ENCODE measurements at places on chromosomes 16 and 17.

DNA sequence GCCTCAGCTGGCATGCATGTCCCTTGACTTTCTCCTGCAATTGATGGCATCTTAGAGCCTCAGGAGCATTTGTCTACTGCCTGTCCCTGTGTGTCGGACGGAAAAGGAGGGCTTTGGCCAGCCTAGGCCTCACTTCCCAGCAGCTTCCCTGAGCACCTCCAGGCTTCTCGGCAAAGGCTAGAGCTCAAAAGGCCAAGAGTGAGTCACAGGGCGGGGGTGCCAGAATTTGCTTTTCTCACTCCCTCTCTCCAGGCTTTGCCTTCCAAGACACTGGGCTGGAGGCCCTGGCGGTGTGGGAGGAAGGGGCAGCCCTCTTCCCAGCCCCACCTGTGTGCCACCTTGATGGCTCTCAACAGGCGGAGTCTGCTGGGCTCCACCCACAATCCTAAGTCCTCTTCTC is 107.3 kb upstream of the MAF start:
- DNase-seq: peak; percentile 4

DNA sequence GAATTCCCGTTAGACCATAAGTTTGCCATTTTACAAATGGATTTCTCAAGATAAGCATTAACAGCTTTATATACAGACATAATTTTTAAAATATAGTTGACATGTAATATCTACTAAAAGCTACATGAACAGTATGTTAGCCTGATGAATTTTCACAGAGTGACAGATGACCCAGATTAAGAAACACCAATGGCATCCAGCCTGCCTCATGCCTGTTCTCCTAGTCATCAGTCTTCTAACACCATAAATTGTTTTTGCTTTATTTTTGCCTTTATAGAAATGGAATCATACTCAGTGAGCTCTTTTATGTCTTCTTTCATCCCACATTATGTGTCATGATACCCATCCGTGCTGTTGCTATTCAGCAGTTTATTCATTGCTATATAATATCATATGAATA is 80.0 kb downstream of the ATF7IP2 start:
- DNase-seq: no peak

- no peak for DNase-seq
Observed at GRCh38 chr16:84893849-84894599, 74.2 kb downstream of the CRISPLD2 start.

GRCh38 chr16:67190041-67190440 is at the start of gene EXOC3L1:
TSS of gene EXOC3L1 (minus strand) at chr16:67190136. CDS start at chr16:67189676, 460 bp downstream.
- no peak for DNase-seq

DNA sequence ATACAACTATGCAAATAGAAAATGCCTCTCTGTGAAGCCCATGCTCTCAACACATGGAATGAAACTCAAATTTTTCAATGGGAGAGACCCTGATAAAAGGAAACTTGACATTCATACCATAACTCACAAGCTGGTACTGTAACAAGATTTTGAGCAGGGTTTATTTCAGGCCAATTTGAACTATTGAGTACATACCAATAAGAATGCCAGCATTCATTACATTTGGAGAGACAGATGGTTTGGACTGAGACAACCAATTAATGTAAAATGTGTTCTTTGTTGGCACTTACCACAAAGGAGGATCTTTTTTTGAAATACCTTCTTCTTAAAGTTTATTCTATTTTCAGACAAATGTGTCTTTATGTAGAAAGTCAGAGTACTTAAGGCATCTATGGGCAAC is 1357.0 kb upstream of the GOT2 start:
- no peak for DNase-seq

DNA sequence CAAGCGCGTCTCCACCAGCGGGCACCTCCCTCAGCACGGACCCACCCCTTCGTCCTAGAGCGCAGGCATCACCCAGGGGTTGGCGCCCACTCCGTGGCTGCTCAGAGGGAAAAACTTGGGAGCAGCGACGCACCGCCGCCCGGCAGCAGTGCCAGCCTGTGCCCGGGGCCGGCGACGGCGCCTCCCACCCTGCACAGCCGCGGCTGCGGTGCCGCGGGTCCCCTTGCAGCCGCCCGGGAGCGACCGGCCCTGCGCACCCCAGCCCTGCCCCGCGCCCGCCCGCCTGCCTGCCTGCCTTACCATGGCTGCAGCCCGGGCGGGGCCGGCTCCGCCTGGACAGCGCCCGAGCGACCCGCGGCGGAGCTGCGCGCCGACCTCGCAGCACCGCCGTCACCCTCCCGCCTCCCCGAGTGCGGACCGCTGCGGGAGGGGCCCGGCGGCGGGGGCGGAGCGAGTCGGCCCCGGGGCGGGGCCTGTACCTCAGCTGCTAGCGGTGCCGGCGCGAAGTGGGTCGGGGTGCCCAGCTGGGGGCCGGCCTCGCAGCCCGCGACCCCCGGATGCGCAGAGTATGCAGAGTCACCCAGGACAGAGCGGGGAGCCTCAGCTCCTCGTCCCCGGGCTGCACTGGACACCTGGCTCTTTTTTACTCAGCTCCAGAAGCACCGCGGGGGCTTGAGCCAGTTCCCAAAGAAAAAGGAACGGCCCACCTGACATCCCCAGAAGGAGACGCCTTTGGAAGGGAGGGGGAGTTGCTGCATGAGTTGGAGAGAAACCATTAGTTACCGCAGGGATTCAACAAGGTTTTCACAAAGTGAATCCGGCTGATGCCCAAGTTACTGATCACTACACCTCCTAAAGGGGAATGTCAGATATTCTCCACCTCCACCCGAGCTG is 17.5 kb upstream of the MTMR4 start:
- DNase-seq: peak; percentile 54

DNA sequence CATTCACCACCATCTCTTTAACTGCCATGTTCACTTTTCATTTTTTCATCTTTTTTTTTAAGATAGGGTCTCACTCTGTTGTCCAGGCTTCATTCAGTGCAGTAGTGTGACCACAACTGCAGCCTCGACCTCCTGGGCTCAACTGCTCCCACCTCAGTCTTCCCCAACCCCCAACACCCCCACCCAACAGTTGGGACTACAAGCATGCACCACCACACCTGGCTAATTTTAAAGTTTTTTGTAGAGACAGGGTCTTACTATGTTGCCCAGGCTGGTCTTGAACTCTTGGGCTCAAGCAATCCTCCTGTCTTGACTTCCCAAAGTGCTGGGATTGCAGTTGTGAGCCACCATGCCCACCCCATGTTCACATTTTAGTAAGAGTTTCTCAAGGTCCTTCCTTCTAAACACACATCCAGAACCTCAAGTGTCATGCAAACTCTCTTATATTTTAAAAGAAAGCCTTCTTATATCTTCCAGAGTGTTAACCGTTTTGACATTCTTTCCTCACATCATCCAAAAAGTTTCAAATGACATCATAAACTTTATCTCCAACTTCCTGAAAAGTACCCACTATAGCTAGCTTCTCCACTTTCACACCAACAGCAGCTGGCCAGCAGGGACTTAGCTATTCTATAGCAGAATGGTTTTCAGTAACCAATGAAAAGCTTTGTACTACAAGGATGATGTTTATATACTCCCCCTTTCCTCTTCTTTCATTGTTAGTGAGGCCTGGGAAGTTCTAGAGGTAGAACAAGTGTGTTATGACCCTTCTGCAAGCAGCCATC is 49.3 kb downstream of the TRAF4 start:
- DNase-seq: no peak

- DNase-seq: no peak
Observed at GRCh38 chr17:72258711-72259110, 137.9 kb downstream of the SOX9 start.

GRCh38 chr16:1920727-1921171 is 2.5 kb upstream of the HS3ST6 start:
- no peak for DNase-seq

DNA sequence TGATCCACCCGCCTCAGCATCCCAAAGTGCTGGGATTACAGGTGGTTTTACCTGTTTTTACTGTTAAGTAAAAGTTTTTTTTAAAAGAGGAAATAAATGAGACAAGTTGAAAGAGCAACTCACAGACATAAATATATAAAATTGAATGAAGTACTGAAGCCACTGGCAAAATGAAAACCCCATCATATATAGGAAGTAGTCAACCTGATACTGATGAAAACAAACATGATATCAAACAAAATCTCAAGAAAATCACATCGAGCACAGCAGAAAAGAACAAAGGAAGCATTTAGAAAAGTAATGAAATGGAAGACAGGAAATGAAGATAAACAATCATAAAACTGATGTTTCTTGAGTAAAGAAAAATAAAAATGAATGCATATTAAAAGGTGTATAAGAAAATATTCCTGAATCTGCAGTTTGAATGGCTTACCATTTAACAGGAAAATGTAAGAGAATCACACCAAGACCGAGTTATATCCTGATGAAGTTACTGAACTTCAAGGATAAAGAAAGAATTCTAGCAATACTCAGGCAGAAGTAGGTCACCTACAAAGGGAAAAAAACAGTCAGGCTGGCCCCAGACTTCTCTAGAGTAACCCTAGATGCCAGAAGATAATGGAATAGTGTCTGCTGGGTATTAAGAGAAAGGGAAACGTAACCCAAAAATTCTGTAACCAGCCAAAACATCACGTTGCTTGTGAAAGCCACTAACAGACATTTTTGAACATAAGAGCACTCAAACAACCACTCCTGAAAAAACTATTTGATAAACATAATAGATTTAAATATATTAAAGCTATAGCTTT is 31.5 kb downstream of the UBE2G1 start:
- no peak for DNase-seq

DNA sequence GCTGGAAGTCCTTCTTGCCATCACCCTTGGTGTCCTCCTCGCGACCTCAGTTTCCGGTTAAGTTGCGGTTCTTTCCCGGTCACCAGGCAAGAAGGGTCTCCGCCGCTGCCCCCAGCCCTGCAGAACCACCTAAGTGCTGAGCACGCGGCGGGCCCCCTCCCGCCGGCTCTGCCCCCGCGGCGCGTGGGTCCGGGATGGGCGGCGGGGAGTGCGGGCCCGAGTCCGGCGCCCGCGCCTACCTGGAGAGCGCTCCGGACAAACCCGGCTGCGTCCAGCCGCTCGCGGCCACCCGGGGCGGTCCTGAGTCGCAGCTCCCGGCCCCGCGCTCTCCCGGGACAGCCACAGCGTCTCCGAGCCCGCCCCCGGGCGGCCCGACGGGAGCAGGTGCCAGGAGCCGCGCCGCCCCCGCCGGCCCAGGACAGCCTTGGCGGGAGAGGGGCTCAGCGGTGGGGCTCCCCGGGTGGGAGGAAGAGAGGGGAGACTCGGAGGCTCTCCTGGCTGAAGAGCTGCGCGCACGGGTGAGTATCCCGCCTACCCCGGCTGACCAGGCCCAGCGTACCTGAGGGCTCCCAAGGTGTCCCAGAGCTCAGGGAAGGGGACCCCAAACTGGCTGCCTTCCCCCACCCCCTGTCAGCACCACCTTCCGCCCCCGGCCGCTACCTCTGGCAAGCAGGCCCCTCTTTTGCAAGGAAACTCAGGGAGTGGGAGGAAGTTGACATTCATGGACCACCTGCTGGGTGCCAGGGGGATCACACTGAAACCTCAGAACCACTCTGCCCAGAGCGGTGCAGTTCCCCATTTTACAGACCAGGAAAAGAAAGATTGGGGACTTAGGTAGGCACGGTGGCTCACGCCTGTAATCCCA is 22.2 kb upstream of the C17orf113 start:
- DNase-seq: no peak

DNA sequence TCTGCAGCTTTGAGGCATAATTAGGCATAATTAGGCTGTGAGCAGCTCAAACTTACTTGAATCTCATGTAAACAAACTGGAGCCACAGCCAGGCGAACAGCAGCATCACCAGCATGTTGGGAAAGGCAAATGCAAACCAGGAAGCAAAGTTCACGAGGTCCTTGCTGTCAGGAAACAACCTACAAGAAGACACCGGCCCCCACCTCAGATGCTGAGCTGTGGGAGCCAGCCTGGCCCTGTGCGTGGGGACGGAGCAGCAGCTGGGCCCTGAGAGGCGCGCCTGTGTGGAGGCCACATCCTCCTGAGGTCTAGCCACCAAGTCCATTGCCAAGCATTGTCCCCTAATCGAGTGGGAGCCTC is 12.2 kb downstream of the SLC13A5 start:
- DNase-seq: no peak

- DNase-seq: peak; percentile 79
Observed at GRCh38 chr16:89246903-89247733, 29.6 kb downstream of the ZNF778 start.

DNA sequence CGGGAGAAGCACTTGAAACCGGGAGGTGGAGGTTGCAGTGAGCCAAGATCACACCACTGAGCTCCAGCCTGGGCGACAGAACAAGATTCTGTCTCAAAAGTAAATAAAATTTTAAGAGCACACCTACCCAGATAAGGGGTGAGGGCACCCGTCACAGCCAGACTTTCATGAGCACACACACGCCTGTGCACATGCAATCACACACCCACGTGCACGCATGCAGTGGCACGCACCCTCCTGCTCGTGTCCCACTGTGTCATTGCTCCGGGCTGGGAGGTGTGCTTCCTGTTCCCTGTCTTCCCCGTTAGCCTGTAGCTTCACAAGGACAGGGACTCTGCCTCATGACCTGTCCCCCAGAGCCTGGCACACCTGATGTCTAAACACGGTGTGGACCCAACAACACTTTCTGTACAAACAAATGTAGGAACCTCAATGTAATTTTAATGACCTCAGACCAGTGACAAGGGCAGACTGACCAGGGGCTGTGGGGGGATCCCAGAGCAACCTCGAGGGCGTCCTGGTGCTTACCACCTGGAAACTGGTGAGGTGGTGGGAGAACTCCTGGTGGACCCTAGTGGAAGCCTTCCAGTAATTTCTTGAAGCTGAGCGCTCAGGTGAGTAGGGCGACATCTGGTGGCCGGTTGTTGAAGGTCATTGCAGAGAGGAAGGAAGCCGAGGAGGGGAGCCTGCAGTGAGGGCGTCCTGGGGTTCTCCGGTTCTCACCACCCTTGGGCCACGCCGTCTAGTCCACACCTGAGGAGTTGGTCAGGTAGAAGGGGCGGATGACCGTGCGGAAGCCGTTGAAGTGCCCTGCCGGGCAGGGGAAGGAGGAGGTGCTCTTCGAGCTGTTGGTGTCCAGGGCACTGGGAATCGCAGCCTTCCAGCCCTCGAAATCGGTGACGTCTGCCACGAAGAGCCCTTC is 8.6 kb downstream of the LGALS3BP start:
- peak; percentile 77 for DNase-seq

- no peak for DNase-seq
Observed at GRCh38 chr16:84677849-84678248, 22.0 kb upstream of the USP10 start.

DNA sequence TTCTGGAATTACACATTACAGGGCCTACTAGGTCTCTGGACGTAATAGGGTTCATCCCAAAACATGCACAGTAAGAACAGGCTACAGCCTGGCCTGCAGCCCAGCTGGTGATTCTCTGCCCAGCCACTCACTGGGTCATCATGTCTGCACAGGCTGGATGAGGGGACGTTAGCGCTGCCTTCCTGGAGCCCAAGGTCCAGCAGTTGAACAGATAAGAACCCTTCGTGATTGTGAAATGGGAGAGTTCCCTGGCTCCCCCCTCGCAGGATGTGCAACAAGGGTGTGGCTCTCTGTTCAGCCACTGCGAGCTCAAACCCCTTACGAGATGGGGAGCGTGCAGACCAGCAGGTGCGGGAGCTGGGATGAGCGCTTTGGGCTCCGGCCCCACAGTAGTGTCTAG is 200.0 kb upstream of the CDH5 start:
- no peak for DNase-seq

DNA sequence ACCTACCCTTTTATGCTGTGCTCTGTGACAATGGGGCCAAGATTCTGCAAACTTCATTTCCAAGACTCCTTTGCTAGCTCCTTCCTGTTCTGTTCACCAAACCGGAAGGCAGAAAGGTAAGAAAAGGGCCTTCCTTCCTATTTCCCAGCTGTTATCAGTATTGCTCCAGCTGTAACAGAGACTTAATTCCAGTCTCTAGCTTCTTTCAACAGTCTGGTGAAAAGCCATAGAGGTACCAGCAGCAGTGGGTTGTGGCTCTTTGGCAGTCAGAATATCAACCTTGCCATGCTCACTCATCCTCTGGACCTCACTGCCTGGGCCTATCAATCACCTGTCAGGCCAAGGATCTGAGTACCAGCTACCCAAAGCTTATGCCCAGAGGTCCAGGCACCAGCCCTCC is 89.4 kb upstream of the C17orf78 start:
- no peak for DNase-seq

Measured in EL (cell line).